ENCODE measurements at places on chromosomes 5 and 9.

- DNase-seq, result no peak
These were observed 17.4 kb downstream of the TTC39B start for GRCh38 chr9:15289603-15290002.

DNA sequence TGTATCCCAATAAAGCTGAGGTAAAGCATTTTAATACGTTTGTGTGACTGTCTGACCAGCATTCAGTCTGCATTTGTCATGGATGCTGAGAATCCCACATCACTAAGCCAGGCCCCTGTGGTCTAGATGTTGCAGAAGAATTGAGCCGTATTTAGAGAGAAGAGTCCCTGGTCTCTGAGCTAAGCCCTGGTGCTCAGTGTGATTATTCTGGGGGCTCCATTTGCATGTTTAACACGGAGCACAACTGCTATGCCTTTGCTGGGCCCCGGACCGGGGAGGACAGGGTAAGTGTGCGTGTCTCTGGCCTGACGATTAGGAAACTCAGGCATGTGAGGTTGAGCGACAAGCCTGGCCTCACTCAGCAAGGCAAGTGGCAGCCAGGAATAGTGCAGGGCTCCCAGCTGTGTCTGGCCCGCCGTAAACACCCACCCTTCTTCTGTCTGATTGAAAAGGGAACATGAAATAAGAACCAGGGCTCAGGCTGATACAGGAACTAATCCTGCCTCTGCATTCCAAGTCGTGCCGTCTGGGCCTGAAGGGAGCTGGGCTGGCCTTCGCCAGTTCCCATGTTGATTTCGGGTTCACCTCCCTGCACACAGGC lies 22.3 kb downstream of the FAM78A start:
- no peak for DNase-seq

DNA sequence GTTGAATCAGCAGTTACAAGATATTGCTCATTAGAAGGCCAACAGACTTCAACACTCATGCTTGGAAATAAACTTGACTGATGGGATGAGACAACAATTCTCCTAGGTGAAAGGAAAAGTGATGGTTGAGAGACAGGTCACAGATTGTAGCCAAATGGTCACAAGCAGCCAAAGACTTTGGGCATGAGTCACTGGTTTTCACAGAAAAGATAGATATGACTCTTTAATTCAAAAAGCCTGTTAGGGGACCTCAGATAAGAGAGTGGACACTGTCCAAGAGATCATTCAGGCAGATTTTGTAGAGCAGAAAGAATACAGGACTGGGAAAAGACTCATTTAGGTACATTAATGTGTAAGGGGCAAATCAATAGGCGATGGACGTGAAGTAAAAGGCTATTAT lies 982.5 kb downstream of the MAT2B start:
- DNase-seq, result no peak

GRCh38 chr5:71384706-71385105 lies 70.7 kb upstream of the BDP1 start:
- DNase-seq, result no peak

DNA sequence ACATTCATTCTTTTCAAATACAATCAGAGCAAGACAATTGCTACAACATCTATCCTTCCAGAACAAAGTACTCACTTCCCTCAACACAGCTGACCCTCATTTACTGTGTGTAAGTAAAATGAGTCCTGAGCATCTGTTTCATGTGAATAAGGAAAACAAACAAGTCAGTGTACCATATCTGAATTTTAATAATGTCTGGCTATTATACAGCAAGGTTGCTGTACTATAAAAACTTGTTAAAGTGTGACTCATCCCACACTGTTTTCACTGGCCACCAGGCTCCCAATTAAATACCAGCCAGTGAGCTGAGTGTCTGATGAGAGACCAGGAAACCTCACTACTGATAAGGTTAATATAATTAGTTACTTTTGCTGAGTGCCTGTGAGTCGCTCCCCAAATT lies 339.8 kb downstream of the AGTPBP1 start:
- DNase-seq, result no peak

DNA sequence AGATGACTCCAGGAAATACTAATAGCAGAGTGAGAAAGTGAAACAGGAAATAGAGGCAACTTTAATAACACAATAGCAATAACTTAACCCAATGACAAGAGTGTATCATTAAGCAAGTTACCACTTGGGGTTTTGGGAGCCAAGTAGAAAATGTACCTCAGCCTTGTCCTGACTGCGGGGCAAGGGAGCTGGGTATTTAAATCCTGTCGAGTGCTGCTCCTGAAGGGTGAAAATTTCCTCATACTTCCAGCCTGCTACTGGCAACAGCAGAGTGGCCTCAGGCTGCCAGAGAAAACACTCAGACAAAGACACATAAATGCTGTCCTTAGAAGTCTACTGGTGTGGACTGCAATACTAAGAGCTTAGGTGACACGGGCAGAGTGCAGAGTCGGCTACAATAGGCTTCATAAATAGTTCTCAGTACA lies 112.5 kb upstream of the EMB start:
- no peak for DNase-seq

- DNase-seq, result no peak
These were observed 647.2 kb downstream of the PDE4D start for GRCh38 chr5:59246145-59246869.

GRCh38 chr9:114280636-114281472 lies 42.0 kb upstream of the ORM1 start:
- no peak for DNase-seq

GRCh38 chr9:129860653-129861446 lies 25.6 kb downstream of the USP20 start:
- DNase-seq, result no peak

GRCh38 chr5:39432696-39433530 lies 8.1 kb upstream of the DAB2 start:
- DNase-seq, result no peak

- DNase-seq, result no peak
These were observed 242.2 kb upstream of the ACTBL2 start for GRCh38 chr5:57724836-57725235.

- no peak for DNase-seq
These were observed 244.4 kb downstream of the MAST4 start for GRCh38 chr5:66840511-66841013.

- no peak for DNase-seq
These were observed 26.6 kb upstream of the GLDC start for GRCh38 chr9:6672118-6672517.

GRCh38 chr9:99040911-99041582 lies 63.9 kb upstream of the TGFBR1 start:
- no peak for DNase-seq

DNA sequence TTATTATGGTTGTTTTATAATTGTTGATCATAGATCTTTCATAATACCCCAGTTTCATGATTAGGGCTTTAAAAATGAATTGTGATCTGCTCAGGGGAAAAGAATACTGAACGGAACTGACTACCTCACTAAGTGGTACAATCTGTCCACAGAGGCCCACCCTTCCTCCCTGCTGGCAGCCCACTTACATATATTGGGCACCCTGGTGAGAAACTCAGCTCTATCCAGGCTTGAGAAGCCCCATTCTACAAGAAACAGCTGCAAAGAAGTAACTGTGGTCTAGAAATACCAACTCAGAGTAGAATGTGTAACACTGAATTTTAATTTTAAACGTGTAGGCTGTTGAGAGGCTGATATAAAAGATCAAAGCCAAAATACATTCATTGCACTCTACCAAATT lies 46.9 kb downstream of the TSSK1B start:
- DNase-seq, result no peak

DNA sequence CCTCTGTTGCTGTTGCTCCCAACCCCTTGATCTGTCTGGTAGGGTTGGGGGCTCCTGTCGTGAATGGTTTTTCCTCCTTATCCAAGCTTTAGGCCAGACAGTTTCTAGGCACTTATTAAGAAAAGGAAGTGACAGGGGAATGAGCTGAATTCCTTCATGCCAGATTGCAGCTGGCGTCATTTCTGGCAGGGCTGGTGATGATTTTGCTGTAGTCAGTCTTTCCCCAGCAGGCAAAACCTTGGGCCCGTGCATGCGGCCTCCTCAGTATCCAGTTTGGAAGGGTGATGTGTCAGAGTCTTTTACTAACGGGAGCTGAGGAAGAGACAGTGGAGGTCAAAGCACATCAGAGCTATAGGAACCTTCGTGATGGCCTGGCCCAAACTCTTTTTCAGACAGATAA lies 58.8 kb downstream of the COL27A1 start:
- DNase-seq, result no peak

- no peak for DNase-seq
These were observed 101.8 kb downstream of the ICE1 start for GRCh38 chr5:5524327-5524726.

- no peak for DNase-seq
These were observed 10.6 kb downstream of the FGFR4 start for GRCh38 chr5:177097016-177097985.

GRCh38 chr5:114255260-114255659 lies 106.6 kb upstream of the KCNN2 start:
- DNase-seq, result no peak

- no peak for DNase-seq
These were observed 10.3 kb upstream of the AK1 start for GRCh38 chr9:127887792-127888191.

- no peak for DNase-seq
These were observed 203.8 kb upstream of the RAI14 start for GRCh38 chr5:34452170-34452828.

GRCh38 chr5:55667938-55668337 lies 44.2 kb downstream of the SLC38A9 start:
- DNase-seq, result no peak

DNA sequence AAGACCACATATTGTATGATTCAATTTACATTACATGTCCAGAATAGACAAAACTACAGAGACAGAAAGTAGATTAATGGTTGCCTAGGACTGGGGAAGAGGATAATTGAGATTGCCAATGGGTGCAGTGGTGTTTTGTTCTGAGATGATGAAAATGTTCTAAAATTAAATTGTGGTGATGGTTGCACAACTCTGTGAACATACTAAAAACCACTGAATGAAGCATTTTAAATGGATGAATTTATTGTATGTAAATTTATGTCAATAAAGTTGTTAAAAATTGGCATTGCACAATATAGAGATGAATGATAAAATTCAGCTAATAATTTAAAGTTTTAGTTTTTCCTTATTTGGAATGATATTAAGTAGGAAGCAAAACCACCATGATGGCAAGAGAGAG lies 109.5 kb upstream of the NR4A3 start:
- DNase-seq, result no peak

- no peak for DNase-seq
These were observed 93.3 kb downstream of the TLE1 start for GRCh38 chr9:81595887-81596543.

- no peak for DNase-seq
These were observed 16.9 kb downstream of the ZNF189 start for GRCh38 chr9:101415578-101415977.

DNA sequence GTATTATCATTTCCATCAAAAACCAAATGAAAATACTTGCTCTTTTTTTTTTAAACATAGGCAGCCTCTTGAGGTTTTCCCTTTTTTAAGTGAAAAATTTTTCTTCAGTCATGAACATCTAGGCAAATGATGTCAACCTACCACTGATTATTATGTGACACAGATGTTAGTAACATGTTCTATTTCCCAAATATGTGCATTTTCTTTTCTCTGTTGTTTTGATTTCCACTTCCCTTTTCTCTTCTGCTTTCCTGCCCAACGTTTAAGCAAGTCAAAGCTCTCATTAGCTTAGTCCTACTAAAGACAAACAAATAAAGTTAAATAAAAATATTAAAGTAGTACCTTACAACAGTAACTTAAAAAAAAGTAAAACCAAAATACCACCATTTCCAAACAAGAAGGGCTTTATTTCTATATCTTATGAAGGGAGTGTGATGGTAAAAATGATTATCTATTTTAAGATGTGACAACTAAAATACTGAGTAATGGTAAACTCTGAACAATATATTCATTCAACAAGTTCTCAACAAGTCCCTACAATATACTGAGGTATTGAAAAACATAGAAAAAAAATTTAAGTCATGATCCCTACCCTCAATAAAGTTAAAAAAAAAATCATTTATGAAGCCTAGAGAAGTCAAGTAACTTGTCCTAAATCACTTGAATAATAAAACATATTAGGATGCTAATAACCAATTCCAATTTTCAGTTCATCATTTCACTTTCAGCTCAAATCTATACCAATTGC lies 9.4 kb downstream of the SLC38A9 start:
- no peak for DNase-seq

DNA sequence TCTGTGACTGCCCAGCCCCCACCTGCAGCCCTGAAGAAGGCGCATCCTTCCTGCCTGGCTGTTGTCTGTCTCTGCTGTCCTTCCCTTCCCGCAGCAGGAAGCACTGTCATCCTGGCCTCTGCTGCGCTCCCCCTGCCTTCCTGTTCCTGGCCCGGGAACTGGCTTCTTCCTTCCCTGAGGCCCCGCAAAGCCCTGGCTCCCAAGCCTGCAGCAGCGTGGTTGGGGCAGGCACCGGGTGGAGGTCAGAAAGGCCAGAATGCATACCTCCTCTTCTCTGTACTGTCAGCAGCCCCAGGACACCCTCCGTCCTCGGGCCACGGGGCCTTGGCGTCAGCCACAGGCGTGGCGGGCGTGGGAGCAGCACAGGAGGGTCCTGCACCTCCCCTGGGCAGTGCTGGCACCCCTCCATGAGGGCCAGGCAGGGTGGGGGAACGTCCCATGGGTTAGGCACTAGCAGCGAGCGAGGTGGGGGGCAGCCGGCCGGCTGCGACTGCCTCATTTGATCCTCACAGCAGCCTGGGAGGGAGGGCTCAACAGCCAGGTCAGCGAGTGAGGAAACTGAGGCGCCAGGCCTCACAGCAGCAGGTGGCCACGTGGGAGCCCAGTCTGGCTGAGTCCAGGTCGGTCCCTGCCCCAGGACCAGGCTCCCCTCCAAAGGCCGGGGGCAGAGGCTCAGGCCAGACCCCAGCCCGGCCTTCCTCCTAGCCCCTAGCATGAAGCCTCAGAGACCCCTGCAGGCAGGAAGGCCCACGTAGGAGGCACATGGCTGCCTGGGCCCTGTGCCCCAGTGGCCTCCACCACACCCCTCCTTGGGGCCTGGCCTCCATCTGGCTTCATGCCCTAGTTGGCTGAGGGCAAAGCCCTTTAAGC lies 9.4 kb downstream of the FLT4 start:
- DNase-seq, result no peak

DNA sequence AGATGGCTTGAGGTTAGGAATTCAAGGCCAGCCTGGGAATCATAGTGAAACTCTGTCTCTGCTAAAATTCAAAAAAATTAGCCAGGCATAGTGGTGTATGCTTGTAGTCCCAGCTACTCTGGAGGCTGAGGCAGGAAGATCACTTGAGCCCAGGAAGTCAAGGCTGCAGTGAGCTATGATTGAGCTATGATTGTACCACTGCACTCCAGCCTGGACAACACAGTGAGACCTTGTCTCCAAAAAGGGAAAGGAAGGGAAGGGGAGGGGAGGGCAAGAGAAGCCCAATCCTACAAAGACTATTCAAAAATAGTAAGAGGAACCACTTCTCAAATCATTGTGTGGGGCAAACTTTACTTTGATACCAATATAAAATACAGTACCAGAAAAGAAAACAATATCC lies 11.2 kb downstream of the SEMA4D start:
- no peak for DNase-seq

GRCh38 chr5:135106610-135107471 lies 72.8 kb upstream of the PITX1 start:
- DNase-seq, result no peak
